Lung (tissue), 17 donors: ENCODE measurements at places on chromosomes 16 and 17. TPM values are rescaled to one million over a fixed set of nuclear protein-coding genes. Genes with fewer than 3 reads are reported as not detected.

SUMO2 gene
- 89.9 TPM for total RNA-seq

UQCRC2 gene
- 196 TPM for total RNA-seq

SLC52A1 gene
- total RNA-seq, result 1.3 TPM

FOXJ1 gene
- total RNA-seq, result 95.0 TPM

COL1A1 gene
- 443 TPM for total RNA-seq

CCDC47 gene
- 86.5 TPM for total RNA-seq

IRF8 gene
- total RNA-seq, result 48.3 TPM

ODF4 gene
- not detected for total RNA-seq
